ENCODE measurements at places on chromosomes 16 and 17.
A peak's percentile ranks its signal among the peaks of the same experiment; 100 is the strongest.

GRCh38 chr17:72603420-72604242 lies 482.8 kb downstream of the SOX9 start:
- DNase-seq, result no peak

DNA sequence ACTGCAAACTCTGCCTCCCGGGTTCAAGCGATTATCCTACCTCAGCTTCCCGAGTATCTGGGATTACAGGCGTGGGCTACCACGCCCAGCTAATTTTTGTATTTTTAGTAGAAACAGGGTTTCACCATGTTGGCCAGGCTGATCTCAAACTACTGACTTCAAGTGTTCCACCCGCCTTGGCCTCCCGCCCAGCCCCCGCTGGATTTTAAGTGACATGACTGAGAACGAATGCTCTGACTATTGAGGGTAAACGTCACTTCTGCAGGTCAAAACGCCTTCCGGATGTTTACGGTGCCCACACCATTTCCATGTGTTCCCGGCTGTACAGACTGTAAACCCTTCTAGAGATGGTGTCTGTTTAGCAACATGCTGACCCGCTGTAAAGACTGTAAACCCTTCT lies 22.8 kb downstream of the PITPNA start:
- DNase-seq, result no peak

DNA sequence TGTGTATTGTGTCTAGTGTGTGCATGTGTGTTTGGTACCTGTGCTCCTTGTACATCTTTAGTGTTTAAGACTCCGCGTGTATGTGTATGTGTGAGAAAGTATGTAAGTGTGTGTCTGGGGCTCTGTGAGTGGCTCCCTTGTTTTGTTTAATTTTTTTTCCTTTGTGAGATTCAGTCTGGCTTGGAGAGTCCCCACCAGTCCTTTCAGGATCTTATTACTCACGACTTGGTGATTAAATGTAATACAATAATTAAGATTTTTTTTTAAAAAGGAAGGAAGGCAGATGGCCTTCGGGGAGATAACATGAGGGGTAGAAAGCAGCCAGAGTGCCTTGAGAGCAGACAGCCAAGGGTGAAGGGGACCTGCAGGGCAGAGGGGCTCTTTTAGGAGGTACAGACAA lies 33.9 kb downstream of the FZD2 start:
- DNase-seq, result no peak

- DNase-seq, result no peak
These were observed 5.1 kb upstream of the SOX8 start for GRCh38 chr16:976389-976931.

GRCh38 chr17:10875430-10875851 lies 37.6 kb upstream of the PIRT start:
- peak; percentile 2 for DNase-seq

DNA sequence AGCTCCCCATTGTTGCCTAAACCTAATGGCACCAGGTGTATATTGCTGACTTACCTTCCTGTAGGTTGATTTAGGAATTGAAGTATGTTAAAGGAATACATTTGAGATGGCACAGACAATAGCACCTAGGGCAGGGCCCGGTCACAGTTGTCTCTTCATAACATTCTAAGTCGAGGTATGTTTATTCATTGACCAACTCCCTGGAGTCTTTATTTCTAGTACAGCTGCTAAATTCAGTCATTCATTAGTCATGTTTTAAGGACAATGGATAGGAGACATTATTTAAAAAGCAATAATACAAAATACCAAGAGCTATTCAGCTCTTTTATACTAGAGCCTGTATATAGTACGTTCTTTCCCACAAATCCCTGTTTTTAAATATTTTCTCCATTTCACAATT lies 369.5 kb upstream of the HSBP1 start:
- no peak for DNase-seq

- no peak for DNase-seq
These were observed 1.5 kb downstream of the SPNS2 start for GRCh38 chr17:4500191-4500571.

DNA sequence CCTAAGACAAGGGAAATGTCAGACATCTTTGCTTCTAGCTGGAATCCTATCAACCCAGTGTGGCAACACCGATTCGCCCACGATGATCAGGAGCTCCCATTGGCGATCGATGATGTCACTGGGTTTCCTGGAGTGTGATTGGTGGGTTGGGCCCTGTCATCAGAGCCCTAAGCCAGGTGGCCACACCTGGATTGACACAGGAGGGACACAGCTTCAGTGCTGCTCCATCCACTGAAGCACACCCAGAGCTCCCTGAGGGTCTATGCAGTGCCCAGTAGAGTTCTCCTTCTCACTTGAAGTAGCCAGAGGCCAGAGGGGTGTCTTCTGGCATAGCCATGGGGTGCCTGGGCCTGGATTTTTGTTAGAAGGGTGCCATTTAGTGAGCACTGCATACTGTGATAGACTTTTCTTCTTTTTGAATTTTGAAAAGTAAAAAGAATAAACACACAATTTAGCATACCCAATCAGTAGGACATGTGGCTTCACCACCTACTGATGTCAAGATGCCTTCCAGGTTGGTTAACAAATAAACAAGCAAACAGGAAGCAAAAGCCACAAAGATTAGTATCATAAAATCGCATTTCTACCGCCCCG lies 77.6 kb downstream of the CMIP start:
- DNase-seq, result peak; percentile 56

DNA sequence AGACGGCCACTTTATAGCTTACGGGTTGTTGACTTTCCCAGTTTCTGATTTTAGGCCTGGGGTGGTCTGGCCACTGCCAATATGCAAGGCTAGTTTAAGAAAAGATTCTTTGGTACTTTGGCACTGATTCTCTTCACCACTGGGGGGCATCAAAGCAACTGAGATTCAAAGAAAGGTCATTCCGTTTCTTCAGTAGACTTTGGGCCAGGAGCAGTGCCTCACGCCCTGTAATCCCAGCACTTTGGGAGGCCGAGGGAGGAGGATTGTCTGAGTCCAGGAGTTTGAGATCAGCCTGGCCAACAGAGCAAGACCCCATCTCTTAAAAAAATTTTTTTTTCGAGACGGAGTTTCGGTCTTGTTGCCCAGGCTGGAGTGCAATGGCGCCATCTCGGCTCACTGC lies 53.0 kb downstream of the RPA1 start:
- DNase-seq, result no peak

- no peak for DNase-seq
These were observed 352.1 kb upstream of the TBX2 start for GRCh38 chr17:61047515-61047914.

GRCh38 chr16:89013111-89013510 lies 36.1 kb upstream of the CBFA2T3 start:
- DNase-seq, result no peak

Data from hypothalamus (tissue), 51 donors.